ENCODE measurements at places on chromosomes 2 and 18.
A peak's percentile ranks its signal among the peaks of the same experiment; 100 is the strongest.

DNA sequence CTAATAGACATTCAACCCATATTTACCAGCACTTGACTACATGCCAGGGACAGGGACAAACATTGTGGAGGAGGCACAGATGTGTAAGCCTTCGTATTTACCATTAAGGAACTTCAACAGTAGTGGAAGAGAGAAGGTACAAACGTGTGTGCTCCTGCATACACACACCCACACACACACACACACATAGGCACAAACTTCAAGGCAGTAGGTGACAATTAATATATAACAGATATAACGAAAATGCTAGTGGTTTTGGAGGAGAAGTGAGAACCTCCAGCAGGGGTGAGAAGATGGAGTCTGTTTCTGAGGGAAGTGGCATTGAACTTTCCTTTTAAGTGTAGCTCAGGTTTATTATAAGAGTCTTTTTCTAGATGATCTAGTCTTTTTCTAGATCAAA lies 231.1 kb downstream of the SETBP1 start:
- DNase-seq: no peak

DNA sequence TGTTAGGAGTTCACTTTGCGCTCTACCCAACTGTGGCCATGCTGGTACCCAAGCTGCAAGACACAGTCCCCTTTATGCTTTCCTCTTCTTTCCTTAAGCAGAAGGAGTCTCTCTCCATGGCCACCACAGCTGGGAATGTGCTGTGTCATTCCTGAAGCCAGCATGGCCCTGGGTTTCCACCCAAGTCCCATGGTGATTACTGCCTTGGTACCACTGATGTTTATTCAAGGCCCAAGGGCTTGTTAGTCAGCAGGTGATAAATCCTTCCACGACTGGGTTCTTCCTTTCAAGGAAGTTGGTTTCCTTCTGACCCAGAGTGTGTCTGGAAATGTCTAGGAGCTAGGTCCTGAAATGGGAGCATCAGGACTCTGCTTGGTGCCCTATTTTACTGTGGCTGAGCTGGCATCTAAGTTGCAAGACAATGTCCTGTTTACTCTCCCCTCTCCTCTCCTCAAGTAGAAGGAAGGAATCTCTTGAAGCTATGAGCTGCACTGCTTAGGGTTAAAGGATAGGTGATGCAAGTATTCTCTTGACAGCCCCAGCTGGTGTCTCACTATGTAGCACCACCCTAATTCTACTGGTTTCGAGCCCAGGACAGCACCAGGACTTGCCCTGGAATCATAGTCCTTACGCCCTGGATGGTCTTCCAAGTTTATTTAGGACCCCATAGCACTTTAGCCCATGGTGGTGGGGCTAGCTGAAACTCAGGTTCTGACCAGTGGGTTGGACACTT lies 18.7 kb upstream of the NUP35 start:
- no peak for DNase-seq

DNA sequence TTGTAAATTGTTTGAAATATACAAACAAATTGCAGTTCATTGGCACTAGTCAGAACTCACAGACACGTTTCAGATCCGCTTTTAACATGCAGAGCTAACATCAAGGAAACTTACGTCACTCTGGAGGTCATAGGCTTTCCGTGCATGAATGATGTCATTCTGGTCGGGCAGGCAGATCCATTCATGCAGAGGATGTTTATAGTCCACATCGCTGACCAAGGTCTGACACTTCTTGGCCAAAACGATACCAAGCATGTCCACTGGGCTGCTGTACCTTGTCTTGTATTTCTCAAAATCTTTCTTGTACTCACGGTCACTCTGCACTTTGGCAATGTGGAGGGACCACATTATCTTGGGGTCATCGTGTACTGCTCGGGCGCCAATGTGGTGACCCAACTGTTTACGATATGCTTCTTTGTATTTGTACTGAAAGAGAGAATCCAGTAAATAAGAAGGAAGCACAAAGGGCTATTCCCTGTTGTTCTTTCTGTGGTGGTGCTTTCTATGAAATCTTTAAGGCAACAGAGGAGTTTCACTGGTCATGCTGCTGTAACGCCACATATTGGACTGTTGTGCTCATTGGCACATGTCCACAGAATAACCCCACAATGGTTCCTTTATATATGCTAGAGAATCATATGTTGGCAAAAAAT lies 114.8 kb downstream of the NEB start:
- no peak for DNase-seq

DNA sequence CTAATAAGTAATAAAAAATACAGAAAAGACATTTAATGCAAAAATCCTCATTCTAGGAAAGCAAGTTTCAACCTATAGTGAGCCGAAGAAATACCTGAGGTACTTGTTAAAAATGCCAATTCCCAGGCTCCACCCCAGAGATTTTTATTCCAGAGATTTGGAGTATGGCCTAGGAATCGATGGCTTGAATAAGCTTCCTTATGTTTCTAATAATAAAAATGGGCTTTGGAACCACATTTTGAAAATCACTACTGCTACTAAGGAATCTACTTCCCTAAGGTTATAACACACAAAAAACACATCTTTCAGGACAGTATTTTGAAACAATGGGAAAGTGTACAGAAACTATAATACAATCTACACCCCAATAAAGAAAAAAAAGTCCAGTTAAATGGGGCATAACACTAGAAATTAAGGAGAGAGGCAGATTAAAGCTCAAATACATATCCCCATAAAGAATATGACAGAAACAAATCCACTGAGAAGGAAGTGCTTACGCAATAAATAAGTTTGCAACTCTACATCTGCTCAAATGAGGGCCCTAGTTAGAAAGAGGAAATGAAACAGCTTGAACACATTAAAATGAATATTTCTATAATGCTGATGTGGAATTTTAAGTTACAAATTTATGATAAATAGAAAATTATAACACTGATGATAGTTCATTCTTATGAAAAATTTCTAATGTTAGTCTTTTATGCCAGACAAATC lies 103.7 kb downstream of the EPB41L3 start:
- DNase-seq: no peak

DNA sequence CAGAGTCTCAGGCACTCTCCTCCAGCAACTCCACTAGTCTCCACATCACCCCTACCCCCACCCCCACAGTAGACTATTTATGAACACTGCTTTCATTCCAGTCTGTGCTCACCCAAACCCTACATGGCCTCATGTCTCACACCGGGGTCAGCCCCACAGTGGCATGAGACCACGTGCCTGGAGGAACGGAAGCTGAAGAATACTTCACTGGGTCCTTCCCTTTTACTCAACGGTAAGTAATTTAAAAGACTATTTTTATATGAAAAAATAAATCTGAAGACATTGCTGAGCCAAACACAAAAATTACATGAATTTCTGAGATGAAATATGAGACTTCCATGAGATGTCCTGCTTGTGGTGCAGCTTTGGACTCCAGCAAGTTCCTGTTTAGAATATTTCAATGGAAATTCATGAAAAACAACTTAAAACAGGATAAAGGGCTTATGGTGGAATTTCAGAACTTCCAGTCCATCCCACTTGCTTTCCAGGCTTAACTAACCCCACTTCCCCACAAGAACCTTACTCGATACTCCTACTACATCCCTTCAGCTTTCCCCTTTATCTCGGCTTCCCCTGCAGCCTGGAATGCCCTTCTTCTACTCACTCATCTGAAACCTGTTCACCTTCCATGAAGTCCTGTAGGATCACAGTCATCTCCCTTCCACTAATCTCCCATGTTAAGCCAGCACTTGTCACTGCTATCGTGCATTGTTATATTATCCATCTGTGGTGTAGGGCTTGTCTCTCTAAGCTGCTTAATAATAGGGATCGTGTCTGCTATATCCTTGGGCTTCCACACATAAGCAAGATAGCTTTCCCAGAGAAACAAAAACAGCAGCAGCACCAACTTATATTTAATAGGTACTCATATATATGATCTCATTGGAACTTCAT lies 47.9 kb downstream of the SLC14A1 start:
- no peak for DNase-seq

- no peak for DNase-seq
These were observed 120.5 kb downstream of the PARD3B start for GRCh38 chr2:204665771-204666170.

- no peak for DNase-seq
These were observed 112.8 kb downstream of the NBAS start for GRCh38 chr2:15448250-15448839.

DNA sequence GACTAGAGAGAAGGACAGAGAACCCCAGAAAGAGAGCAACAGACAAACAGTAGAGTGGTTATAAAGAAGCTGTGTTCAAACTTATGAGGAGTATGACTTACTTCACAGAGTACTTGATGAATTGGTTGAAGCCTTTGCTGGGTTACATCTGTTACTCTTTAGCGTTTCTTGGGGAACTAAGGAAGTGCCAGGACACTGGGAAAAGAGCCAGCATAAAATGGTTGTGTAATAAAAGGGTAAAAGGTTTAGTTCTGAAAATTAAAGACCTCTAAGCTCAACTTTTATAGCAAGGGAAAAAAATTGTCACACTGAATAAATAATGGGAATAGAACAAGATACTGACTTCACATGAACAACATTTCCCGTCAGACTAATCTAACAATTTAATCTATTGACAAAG lies 17.0 kb upstream of the STAT4 start:
- peak; percentile 86 for DNase-seq

- DNase-seq: no peak
These were observed 31.5 kb downstream of the ATP8B1 start for GRCh38 chr18:57771626-57772025.

GRCh38 chr2:66846887-66847286 lies 412.0 kb downstream of the MEIS1 start:
- DNase-seq: no peak

DNA sequence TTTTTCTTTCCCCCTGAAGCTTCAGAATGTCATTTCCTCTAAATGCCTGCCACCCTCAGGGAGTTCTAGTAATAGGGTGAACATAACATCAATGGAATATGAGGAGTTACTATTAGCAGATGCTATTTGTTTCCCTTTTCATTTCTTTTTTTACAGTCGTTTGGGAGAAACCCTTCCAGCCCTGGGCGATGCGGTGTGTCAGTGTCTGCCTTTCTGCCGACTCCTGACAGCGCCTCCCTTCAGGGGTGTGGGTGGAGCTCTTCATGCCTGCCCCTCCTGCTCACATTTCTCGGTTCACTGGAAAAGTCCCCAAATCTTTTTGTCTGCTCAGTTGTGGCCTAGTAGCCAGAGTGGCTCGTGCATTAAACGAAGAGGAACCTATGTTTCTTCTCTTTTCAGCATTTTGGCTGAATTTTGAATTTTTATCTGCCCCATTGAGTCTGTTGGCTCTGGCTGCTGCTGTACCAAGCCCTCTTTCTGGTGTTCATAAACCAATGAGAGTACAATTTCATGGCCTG lies 72.3 kb downstream of the FMNL2 start:
- DNase-seq: no peak

DNA sequence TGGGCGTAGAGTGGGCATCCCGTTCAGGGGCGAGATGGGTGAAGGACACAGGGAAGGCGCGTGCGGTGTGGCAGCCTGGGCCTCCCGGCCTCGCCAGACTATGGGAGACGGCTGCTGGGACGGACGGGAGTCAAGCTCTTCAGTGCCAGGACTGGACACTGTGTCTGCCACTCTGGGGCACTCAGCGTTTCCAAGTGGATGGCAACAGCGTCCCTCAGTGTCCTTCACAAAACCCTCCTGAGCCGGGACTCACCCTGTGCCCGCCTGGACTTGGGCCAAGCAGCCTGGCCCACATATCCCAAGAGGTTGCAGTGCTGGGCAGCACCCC lies 16.3 kb upstream of the BOK start:
- DNase-seq: no peak

GRCh38 chr2:98669675-98670074 lies 61.3 kb downstream of the MGAT4A start:
- DNase-seq: no peak

GRCh38 chr18:50454387-50454988 lies 79.6 kb downstream of the SKA1 start:
- DNase-seq: no peak

DNA sequence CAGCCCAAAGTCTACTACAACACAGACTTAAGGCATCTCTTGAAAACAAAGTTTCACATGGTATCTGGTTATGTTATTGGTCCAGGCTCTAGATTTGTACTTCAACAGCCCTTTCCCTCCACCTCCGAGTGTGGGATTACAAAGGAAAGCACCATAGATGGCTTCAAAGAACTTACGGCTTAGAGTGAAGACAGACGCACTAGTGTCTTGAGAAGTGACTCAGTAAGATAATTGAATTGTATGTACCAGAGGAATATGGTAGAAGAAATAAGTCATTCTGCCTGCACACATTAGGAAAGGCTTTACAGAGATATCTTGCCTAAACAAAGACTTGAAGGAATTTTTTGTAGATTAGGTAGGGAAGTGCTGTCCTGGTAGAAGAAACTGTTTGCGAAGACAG lies 392.3 kb upstream of the TNP1 start:
- DNase-seq: no peak

DNA sequence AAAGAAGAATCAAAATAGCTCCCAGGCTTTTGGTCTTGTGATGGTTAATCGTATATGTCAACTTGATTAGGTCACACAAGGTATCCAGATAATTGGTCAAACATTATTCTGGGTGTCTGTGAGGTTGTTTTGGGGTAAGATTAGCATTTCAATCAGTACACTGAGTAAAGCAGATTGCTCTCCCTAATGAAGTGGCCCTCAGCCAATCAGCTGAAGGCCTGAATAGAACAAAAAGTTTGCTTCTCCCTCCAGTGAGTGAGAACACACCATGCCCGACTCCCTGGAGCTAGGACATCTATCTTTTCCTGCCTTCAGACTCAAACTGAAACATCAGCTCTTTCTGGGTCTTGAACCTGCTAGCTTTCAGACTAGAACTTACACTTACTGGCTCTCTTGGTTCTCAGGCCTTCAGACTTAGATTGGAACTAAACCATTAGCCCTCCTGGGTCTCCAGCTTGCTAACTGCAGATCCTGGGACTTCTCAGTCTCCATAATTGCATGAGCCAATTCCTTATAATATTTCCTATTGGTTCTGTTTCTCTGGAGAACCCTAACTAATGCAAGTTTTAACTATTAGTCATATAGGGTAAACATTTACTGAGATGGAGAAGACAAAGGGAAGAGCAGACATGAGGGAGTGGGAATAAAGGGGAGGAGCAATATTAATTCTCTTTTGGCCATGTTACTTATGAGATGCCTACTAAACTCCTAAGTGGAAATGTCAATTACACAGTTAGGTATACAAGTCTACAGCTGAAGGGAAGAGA lies 25.5 kb downstream of the LNPK start:
- DNase-seq: no peak

Measured in skeletal muscle cell (primary cell).